Activated T-cell treated with anti-CD3 and anti-CD28 coated beads, Interleukin-2, amount 50 U/mL, for 48 hours (primary cell): ENCODE measurements at places on chromosomes 3 and 15.

- no peak for DNase-seq
These were observed 871.8 kb upstream of the NR2F2 start for GRCh38 chr15:95458721-95459120.

DNA sequence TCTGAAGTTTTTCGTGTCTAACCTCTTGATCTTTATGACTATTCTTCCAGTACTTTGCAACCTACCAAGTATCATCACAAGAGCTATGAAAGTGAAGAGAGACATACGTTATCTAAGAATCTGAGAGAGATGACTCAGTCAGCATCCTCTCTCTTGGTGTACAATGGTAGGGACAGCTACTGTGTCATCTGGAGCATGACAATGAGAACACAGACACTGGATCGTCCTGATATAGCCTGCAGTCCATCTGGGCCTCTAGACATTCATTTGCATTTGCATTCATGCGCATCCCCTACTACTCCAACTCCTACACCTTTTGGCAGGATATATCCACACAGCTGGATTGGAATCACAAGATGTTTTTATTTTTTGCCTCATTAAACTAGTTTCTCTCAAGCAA, 115.2 kb downstream of the PEX5L start:
- DNase-seq, result no peak

- DNase-seq, result no peak
These were observed 17.1 kb downstream of the SKIC8 start for GRCh38 chr15:78282324-78282723.

DNA sequence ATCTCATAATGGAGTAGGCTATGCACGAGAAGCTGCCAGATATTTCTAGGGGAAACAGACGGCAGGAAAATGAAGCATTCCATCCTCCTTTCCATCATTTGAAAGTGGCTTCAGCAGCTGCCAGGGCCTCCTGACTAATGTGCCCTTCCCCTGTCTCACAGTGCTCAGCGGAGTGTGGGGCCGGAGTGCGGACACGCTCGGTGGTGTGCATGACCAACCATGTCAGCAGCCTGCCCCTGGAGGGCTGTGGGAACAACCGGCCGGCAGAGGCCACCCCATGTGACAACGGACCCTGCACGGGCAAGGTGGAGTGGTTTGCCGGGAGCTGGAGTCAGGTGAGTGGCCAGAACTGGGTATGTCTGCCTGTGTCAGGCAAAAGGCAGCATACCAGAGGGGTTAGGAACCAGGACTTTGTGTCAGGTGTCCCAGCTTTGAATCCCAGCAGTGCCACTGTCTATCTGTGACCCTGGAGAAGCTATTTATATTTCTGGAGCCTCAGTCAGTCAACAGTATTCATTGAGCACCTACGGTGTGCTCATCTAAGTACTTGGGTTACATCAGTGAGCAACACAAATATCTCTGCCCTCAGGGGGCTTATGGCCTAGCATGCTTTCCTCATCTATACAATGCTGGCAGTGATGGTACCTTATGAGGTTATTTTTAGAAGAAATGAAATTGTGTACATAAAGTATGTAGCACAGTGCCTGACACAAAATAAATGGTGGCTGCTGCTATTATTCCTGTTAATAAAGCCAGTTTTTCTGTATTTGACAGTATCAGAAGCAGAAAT, 52.4 kb upstream of the NR2E3 start:
- no peak for DNase-seq

DNA sequence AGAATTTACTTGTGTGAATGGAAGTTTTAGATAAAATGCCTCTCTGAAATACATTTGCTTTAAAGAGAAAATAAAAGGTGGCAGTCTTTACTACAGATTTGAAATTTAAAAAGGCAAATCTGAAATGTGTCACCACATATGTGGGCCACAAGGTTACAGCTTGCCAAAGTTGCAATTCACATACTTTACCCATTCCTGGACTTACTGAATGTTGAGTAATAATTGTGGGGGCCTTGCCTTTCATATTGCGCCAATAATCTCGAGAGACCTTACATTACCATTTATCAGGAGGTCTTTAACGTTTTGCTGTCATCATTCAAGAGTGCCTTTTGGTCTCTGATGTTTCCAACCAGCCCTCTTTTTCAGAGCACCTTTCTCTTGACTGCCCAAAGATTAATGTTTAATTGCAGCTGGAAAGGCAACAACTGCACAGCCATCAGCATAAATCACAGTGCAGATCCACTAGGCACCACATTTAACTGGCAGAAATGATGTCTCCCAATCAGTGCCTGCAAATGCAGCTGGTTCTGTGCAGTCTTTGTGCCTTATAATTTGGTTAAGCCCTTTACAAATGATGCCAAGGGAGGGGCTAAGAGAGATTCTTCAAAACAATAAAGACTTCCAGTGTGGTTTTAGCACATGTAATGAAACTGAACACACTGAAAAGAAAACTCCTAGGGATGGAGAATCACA, 206.8 kb downstream of the MAGI1 start:
- DNase-seq, result no peak

DNA sequence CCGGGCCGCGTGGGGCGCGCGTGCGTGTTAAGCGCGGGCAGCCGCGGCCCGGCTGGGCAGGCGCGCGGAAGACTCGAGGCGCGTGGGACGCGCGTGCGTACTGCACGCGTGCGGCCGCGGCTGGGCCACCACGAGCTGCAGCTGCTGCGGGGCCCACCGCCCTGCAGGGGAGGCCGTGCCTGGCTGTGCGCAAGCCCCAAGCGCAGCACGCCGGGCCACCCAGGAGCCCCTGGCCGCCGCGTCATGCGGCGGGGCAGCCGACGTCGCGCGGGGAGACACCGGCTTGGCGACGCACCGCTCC, 590 bp upstream of the TRIM71 start:
- peak; percentile 38 for DNase-seq

GRCh38 chr3:66856533-66856932, 141.6 kb upstream of the KBTBD8 start:
- DNase-seq, result no peak

DNA sequence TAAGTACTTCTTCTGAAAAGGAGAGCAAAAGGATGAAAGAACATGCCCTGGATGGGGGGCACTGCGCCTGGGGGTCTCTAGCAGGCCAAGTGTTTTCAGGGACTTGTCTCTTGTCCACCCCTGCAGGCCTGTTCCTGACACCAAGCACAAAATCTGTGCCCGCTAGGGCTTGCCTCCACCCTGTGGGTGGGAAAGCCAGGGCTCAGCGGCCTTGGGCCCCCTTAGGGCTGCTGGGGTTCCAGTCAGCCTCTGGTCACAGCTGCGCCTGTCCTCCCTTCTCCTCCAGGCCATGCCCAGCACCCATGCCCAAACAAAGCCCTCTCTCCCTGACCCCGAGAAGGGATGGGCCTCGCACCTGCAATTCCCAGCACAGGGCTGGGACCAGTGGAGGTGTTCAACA, 71.1 kb upstream of the TRPM1 start:
- DNase-seq, result no peak

DNA sequence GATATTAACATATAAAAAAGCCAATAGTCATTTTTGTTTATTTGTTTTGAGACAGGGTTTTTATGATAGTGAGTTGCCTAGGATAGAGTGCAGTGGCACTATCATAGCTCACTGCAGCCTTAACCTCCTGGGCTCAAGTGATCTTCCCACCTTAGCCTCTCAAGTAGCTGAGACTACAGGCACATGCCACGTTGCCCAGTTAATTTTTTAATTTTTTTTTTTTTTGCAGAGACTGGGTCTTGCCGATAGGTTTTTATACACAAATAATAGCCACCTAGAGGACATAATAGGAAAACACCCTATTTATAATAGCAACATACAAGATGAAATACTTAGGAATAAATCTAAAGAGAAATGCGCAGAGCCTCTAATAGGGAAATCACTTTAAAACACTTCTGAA, 13.3 kb downstream of the EIF3J start:
- DNase-seq, result no peak

- DNase-seq, result no peak
These were observed 22.2 kb downstream of the PSTPIP1 start for GRCh38 chr15:77017091-77017660.

GRCh38 chr3:87575550-87575949, 299.2 kb upstream of the POU1F1 start:
- no peak for DNase-seq

- no peak for DNase-seq
These were observed 93.8 kb downstream of the FRMD5 start for GRCh38 chr15:44101286-44101685.

GRCh38 chr15:100758555-100758954, 121.1 kb upstream of the ALDH1A3 start:
- no peak for DNase-seq

DNA sequence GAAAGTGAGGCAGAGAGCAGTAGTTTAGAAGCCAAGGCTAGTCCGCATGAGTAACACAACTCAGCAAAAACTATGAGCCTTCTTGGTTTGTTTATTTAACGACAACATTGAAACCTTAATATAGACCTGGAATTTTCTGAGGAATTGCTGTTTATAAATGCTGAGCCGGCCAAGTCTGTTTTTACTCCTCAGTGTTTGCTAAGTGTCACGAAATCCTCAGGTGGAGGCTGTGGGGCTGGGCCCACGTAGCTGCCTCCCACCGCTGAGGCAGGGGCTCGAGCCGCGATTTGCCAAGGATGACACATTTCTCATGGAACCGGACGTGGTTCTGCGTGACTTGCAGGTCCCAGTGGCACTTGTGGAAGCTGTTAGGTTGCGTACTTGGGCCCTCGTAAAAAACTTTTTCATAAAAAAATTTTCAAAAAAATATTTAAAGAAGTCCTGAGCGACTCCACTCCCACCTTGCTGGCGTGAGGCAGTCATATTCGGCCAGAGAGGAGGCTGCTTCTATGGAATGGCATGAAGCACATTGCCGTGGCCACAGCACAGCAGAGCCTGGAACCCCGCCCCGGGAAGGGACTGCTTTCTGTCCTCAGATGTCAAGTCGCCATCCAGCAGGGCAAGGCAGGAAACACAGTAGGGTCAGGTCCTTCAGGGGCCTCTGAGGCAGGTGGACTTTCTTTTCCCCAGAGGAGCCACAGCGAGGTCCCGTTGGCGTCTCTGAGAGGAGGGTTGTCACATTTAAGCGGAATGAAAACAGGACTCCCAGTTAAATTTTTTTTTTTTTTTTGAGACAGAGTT, 64.8 kb upstream of the PCSK6 start:
- DNase-seq, result no peak

GRCh38 chr3:81726132-81726531, 35.3 kb downstream of the GBE1 start:
- no peak for DNase-seq

- no peak for DNase-seq
These were observed 133.2 kb upstream of the GBE1 start for GRCh38 chr3:81894598-81894997.

- no peak for DNase-seq
These were observed 183.3 kb upstream of the ROPN1 start for GRCh38 chr3:124174910-124175874.

GRCh38 chr3:14201940-14202684, 23.5 kb downstream of the LSM3 start:
- no peak for DNase-seq
